ENCODE measurements at places on chromosomes 6 and 20. TPM values are rescaled to one million over a fixed set of nuclear protein-coding genes. Genes with fewer than 3 reads are reported as not detected.

Gene NRSN1
- 0.78 TPM for polyA plus RNA-seq

Gene CCN6
- polyA plus RNA-seq: 3.3 TPM

Gene TAGAP
- 0.84 TPM for polyA plus RNA-seq

GRCh38 chr6:39017547-39017880 is 31.1 kb upstream of the GLP1R start:
- no peak for DNase-seq

GRCh38 chr6:145015739-145016558 is 719.4 kb downstream of the EPM2A start:
- DNase-seq: no peak

GRCh38 chr6:18997375-18997826 is 610.3 kb downstream of the RNF144B start:
- peak; percentile 17 for DNase-seq

DNA sequence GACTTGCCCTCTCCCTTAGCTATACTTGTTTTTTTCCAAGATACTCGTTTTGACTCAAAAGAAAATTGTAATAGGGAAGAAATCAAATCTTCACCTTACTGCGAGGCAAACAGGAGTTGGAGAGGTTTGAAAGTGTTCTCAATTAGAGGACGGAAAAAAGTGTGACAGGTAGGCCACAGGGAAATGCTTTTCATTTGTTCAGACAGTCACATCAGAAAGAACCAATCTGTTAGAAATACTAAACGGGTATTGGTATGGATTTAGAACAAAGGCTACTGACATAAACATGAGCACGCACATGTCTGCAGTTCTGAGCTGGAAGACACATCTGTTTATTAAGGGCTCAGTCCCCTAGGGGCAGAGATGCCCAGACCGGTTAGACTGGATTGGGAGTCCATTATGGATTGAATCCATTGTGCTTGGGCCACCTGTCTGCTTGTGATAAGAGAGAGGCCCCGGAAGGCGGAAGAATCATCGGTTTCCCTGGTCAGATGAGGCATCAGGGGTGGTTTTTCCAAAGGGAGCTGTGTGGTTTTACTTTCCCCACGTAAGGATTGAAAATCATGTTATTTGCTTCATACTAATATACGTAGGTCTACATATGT is 220.9 kb upstream of the MYLIP start:
- no peak for DNase-seq

DNA sequence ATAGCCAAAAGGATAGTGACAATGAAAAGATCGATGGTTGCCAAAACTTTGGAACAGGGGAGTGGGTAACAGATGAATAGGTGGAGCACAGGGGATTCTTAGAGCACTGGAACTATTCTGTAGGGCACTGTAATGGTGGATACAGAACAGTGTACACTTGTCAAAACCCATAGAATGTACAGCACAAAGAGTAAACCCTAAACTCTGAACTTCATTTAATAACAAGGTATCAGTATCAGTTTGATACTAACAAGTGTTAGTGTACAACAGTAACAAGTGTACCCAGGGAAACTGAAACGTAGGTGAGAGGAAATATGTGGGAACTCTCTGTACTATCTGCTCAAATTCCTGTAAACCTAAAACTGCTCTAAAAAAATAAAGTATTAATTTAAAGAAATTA is 179.2 kb downstream of the HACE1 start:
- DNase-seq: no peak

GRCh38 chr20:44581515-44581914 is 864 bp upstream of the PKIG start:
- no peak for DNase-seq

DNA sequence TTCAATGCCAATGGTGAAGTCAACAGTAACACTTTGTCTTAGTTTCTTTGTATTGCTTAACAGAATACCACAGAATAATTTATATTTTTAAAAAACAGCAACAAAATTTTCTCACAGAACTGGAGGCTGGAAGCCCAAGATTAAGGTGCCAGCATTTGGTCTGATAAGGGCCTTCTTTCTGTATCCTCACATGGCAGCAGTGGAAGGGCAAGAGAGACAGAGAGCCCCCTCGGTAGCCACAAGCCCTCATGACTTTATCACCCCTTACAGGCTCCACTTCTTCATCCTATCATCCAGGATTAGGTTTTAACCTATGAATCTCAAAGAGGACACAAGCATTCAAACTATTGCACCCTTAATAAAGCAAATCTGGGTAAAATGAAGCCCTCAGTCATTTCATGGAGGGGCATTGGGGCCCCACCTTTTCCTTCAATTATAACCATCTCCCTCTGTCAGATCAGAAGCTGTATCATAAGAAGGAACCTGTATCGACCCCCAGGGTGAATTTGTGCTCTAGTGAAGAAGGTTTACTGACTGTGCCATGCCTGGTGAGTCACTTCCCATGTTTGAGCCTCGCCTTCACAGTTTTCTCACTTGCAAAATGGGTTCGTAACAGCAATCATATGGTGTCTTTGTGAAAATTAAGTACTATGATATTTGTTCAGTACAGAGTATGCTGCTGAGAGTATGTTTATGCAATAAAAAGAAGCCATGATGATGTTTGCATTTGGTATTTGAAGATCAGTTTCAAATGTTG is 178.2 kb downstream of the LRFN2 start:
- no peak for DNase-seq
